ENCODE measurements at places on chromosomes 4 and X. TPM values are rescaled to one million over a fixed set of nuclear protein-coding genes. Genes with fewer than 3 reads are reported as not detected.

The VCX3B gene
- total RNA-seq, result not detected

DNA sequence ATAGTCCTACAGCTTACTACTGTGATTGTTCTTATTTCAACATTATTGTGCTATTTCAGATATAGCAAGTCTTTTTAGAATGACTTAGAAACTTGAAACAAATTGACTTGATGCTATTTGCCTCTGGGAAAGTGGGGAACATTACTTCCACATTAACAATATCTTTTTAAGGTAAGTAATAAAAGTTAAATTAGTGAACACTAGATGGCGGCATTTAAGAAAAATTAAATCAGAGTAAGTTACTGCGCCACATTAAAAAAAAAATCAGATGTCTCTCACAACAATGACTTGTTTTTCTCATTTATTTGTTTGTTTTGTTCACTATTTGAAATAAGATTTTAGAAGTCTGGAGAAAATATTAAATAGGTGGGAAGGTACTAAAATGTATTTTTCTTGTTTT is 1026.9 kb upstream of the SLIT2 start:
- DNase-seq, result no peak

- peak; percentile 53 for DNase-seq
Measured at GRCh38 chr4:151676301-151676700, 84.5 kb downstream of the GATB start.

The ADRA2C gene
- 1.1 TPM for total RNA-seq

- no peak for DNase-seq
Measured at GRCh38 chrX:118221733-118222132, 105.1 kb upstream of the KLHL13 start.
